ENCODE measurements at places on chromosomes 2 and 18.

DNA sequence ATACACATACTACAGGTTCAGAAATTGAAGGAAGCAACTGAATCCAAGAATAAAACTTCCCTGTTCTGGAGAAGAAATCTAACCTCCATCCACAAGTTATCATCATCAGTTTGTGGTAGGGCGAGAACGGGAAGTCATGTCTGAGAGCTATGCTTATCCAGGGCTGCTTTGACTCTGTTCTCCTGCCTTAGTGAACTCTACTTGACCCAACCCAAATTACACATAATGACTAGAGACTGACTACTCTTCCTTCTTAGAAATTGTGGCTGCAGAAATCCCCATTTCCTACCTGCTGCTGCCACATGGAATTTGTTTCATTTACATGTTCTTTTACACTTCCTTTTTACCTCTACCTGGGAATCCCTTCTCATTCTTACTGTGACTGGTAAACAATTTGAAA, 1102.6 kb upstream of the PIK3C3 start:
- no peak for DNase-seq

DNA sequence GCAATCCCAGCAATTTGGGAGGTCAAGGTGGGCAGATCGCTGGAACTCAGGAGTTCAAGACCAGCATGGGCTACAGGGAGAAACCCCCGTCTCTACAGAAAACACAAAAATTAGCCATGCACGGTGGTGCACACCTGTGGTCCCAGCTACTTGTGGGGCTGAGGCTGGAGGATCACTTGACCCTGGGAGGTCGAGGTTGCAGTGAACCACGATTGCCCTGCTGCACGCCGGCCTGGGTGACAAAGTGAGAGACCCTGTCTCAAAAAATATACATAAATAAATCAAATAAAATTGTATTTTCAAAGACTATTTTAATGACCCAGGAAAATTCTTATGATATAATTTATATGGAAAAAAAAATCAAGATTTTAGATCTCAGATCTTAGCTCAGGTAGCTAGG, 191.5 kb downstream of the ZFP36L2 start:
- no peak for DNase-seq

DNA sequence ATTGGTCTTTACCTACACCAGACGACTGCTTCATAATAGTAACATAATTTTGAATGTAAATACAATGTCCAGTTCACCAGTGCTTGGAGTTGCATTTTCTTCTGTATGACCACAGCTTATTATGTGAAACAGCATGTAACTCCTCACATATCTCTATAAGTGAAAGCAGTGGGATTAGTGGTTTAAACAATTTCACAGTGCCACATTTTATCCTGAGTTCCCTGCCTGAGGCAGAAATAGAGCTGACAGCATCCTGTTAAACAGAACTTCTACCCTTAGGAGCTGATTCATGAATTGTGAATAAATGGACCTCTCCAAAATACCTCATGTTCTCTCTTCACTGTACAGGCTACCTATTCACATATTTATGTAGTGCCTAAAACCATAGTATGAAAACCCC, 542.3 kb upstream of the VWC2L start:
- no peak for DNase-seq

DNA sequence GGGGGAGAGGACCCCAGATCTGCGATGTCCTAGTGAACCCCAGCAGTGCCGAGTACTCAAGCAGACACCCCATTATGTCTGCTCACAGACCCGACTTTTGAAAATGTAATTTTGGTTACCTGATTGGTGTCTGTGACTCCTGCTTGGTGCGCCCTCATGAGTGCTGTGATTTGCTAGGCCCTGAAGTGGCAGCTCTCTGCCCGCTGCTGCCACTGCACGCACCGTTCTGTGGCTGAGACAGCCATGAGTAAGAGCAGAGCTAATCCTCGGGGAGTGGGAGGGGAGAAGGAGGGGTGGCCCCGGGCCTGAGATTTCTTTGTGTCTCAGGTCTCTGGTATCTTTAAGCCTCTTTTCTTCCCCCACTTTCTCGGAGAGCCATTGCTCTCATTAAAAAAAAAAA, 18.2 kb downstream of the FHOD3 start:
- DNase-seq, result no peak

DNA sequence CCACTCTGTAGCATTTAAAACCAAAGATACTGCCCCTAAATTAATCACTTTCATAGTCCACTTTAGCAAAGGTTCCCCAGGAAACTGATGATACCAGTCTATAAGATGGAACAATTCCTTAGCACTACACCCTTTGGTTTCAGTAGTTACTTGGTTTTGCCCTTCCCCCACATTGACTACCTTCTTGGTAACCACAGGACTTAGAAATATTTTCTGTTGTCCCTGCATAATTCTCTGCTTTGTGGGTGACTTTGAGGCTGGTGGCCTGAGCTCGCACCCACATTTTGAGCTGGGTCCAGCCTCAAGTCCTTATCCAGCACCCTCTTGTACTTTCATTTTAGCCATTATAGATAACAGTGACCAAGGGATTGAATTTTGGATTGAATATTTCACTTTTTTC, 23.1 kb downstream of the ELP2 start:
- DNase-seq, result no peak

DNA sequence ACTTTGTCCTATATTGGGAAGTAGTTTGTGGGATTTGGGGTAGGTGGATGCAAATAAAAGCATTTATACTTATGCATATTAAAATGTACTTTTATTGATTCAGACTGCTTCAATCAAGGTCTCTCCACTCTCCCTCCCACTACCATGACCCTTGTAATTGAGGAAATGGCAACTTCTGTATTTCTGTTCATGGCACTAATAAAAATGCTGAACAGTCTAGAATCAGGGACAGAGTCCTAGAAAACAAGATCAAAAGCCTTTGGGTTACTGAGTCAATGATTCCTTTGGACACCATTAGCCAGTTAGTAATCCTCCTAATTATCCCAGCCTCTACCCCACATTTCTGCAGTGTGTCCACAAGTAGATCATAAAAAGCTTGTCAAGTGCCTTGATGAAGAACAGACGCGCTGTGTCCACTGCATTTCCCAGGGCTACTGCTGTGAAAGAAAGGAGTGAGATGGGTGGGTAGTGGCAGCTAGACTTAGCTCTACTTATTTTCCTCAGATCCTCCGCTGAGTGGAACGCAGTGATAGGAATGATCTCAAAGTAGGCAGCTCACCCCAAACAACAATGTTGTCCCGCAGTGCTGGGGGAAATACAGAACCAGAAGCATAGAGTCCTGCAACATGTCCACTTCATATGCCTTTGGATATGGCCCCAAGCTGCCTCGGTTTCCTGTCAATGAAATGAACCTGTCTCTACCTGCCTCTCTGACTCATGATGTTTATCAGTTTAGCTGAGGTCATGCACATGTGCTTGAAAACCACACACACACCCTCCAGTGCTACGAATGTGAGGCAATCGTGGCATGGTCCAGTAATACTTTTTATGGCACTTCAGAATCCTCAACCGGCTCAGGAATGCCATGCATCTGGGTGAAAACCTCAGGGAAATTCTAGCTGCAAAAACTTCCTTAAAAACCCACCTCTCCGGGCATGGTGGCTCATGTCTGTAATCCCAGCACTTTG, 115.5 kb downstream of the COL6A3 start:
- DNase-seq, result no peak
